ENCODE measurements at places on chromosomes 7 and 10.

- no peak for DNase-seq
Observed at GRCh38 chr7:87704590-87704989, 76.4 kb downstream of the RUNDC3B start.

- no peak for DNase-seq
Observed at GRCh38 chr10:103265717-103266329, 11.1 kb upstream of the INA start.

GRCh38 chr10:55180357-55180756 is 379.3 kb upstream of the PCDH15 start:
- DNase-seq = no peak

DNA sequence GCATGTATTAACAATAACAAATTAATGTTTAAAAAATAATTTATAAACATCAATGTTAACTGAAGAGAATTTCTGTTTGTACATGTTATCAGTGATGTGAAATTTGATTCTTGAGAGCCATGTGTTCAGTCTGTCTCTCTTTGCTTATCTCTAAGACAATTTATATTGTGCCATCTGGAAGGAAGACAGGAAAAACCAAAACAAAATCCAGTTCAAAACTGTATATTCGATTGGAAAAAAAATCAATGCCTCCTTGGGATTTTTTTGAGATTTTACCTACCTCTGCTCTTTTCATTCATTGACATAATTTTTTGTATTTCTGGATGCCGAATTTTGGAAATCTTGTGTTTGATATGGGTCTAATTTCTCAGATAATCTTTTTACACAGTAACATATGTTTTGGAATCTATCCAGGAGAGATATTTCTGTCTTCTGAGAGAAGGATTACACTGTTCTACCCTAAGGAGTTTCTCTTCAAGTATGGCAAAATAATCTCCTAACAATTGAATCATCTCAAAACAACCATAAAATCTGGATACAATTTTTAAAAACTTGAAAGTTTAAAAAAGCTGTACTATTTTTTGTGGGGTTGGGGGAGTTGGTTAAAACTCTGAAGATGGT is 311.9 kb upstream of the GNAI1 start:
- no peak for DNase-seq

DNA sequence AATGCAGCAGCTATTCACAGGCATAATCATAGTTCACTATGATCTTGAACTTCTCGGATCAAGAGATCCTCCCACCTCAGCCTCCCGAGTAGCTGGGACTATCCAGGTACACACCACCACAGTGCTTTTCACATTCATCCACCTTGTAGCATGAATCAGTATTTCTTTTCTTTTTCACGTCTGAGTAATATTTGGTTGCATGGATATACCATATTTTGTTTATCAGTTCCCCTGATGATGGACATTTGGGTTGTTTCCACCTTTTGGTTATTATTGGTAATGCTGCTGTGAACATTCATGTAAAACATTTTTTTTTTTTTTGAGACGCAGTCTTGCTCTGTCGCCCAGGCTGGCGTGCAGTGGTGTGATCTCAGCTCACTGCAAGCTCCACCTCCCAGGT is 3.6 kb upstream of the TBC1D12 start:
- DNase-seq = no peak

DNA sequence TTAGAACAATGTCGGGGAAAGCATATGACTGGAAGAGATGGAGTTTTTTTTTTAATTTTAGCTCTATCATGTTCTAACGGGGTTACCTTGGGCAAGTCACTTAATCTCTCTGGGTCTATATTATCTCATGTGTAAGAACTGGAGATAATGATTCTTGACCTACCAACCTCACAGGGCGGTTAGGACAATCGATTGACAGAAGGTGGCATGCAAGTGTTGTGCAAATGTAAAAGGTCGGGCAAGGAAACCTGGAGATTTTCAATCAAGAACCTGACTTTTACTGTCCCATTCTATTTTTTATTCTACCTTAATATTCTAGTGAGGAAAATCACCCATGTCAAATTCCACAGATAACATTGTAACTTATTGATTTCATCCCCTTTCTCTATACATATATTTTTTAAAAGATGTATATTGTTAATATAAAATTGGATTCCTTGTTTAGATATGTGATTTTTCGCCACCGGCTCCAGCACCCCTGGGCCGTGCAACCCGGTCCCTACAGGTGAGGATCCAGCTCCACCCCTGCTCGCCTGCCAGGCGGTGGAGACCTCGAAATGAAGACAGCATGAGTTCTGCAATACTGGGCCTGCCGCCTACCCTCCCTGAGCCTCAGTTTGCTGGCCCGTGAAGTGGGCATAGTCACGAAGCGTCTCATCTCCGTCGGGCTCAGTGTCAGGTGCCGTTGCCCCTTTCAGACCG is 497.6 kb upstream of the PHF14 start:
- DNase-seq = no peak

- DNase-seq = no peak
Observed at GRCh38 chr7:105213611-105214010, 175.1 kb downstream of the SRPK2 start.

DNA sequence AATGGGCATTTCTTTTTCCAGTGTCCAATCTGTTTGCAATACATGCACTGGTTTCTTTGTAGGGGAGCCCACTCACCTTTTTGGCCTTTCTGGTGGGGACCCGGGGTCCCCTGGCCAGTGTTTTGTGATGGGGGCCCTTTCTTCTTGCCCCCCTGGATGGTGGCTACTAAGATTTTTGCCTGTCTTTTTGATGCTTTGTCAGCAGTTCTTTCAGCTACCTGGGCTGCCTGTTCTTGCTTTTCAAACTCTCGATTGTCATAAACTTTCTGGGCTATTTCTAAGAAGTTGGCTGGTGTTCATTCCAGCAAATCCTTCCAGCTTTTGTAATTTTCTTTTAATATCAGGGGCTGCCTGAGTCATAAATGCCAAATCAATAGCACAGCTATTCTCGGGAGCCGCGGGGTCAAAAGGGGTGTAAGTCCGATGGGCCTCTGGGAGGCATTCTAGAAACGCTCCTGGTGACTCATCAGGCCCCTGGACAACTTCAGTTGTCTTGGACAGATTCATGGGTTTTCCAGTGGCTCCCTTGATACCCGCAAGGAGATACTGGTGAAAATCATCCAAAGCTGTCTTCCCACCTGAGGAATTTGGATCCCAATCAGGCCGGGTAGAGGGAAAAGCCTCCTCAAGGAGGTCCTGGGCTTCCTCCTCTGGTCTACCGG is 79.0 kb downstream of the PRR15 start:
- no peak for DNase-seq

DNA sequence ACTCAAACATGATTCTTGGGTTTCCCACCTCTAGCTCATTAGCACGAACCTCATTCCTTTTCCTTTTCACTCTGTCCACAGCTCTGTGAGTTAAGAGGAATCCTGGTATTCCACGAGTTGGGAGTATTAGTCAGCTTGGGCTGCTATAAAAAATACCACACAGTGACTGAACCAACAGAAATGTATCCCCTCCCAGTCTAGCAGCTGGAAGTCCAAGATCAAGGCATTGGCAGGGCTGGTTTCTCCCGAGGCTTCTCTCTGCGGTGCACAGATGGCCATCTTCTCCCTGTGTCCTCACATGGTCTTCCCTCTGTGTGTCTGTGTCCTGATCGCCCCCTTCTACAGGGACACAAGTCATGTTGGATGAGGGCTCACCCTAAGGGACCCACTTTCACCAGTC is 261.6 kb downstream of the TNS3 start:
- DNase-seq = no peak

DNA sequence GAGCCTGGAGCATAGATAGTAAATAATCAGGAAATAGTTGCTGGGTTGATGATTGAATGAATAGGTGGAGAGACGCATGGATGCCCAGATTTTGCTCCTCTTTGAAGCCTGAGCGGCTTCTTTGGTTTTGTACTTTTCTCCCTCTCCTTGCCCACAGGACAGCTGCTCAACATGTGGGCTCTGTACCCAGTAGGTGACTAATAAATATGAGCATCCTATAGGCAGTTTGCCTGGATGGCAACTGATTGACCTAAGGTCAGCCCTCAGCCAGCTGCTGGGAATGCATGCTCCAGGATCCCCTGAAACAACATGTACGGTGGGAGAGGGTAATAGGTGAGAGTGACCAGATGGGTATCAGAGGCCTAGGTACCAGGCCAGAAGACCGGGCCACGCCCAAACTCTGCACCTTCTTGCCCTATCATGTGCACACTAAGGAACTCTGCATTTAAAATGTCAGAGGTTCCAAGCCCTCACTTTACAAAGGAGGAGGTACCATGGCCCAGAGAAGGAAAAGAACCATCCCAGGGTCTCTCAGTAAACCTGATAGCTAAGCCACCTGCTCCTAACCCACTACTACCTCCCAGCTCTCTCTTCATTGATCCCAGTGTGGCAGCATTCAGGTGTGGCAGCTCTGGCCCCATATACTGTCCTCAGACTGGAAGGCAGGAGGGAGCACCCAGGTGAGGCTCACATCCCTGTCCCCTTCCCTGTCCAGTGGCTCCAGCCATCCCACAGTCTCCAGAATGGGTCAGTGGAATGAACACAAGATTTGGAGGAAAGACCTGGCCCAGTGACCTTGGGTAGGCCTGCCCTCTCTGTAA is 2.7 kb upstream of the ZCCHC24 start:
- no peak for DNase-seq

DNA sequence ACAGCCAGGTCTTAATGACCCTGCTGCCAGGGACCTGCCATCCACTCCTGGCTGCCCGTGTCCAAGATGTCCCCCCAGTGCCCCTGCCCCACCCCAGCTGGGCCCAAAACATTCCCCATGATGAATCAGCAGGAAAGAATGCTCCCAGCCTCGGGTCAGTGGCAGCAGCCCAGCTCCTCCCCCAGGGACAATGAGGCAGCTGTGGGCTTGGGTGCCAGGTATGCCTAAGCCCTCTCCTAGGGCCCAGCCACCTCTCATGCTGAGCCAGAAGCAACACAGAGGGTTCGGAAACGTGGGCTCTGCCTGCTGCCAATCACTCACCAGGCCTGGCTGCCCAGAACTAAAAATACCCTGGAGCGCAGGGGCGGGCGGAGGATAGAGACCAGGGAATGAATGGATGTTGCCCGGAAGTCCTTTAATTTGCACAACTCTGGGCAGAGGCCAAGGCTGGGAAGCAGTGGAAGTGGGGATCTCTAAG is 1.5 kb upstream of the LOXL4 start:
- DNase-seq = no peak

DNA sequence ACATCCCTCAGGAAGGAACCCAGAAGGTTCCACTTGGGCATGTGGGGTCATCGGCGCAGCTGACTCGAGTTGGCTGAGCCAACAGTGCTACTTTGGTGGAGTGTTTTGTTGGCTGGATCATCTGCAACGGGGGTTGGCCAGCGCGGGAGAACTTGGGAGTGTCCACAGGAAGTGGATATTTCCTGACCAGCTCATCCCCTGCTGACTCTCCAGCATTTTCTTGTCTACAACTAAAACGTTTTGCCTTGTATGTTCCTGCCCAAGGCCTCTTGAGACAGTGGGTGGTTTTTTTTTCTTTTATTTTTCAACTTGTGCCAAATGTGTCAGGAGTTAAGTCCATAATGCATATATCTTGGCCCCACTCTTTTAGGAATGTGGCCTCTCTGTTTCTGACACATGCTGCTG is 208.6 kb downstream of the ZNF365 start:
- no peak for DNase-seq

- no peak for DNase-seq
Observed at GRCh38 chr10:49123981-49124950, 8.9 kb upstream of the VSTM4 start.

GRCh38 chr10:50286996-50287803 is 35.9 kb upstream of the ASAH2 start:
- DNase-seq = no peak

DNA sequence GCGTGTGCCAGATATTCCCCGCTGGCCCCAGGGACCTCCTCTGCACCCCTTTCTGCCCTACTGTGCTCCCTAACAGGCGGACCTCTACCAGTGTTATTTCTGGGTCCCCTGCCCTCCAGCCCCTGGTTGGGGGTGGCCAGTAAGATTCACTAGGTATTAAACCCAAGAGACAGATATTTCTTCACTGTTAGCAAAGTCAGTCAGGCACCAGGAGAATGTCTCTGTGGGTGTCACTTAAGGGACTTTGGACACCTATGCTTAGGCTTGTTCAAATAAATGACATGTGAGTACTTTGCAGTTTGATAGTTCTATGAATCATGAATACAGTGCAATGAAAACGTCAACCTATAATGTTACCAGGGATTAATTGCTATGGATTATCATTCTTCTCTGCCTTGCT is 234.3 kb upstream of the IGFBP3 start:
- no peak for DNase-seq

GRCh38 chr10:86716466-86716865 is 40.0 kb upstream of the BMPR1A start:
- no peak for DNase-seq

DNA sequence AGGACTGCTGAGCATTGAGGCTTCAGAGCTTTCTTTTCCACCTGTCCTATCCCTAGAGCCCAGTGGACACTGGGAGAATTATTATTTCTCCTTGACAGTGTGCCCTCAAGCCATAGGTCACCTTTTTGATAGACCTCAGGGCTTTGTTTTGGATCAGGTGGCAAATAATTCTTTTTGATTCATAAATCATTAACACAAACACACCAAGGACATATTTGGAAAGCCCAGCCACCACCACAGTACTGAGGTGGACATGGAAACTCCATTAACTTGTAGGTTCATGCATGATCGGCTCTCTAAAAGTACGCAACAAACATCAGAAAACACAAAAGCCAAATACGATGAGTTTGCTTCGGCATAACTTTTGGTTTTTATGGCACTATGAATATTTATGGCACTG is 17.8 kb upstream of the PLEKHS1 start:
- DNase-seq = no peak

DNA sequence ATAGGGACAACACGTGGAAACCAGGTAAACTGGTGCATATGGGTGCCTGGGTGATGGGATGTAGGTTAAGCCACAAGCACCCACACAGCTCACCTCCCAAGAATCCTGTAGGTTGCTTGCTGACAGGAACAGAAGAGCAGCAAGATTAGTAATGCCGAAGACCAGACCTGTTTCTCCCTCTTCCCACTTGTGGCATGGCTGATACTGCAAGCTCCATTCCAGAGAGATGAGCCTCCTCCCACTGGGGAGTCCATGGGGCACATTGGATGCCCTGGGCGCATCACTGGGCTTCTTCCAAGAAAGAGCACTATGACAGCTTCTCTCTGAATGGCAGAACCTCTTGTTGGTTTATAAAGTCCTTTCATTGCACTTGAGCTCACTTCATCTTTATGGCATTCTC is 44.4 kb upstream of the LOXL4 start:
- DNase-seq = no peak

Measured in activated T-cell treated with anti-CD3 and anti-CD28 coated beads, Interleukin-2, amount 50 U/mL, for 24 hours (primary cell).